Endodermal cell (in vitro differentiated cells): ENCODE measurements at places on chromosomes 11 and 22. TPM values are rescaled to one million over a fixed set of nuclear protein-coding genes. Genes with fewer than 3 reads are reported as not detected.

DNA sequence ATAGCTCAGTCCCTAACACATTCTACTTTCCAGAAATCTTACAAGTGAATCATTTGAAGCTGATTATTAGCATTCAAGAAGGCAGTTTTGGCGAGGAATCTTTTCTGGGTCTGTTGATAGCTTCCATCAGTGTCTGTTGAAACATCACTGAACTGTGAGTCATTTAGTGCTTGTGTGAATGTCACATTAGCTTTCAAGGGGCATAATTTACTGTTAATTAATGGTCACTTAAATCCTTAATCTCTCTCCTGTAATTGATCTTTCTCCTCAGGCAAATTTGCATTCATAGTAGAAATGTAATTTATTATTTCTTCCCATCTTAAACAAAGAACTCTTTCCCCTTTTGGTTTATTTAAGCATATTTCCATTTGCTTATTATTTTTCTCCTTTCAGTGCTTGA lies 2.6 kb downstream of the HTR3B start:
- DNase-seq: peak; percentile 10

- DNase-seq: no peak
Observed at GRCh38 chr11:1762537-1763302, 1.0 kb downstream of the CTSD start.

- DNase-seq: no peak
Observed at GRCh38 chr11:109048098-109048497, 373.9 kb upstream of the C11orf87 start.

- no peak for DNase-seq
Observed at GRCh38 chr22:39414886-39415285, 15.3 kb downstream of the TAB1 start.

GRCh38 chr11:110992481-110992880 lies 253.0 kb upstream of the POU2AF2 start:
- peak; percentile 81 for DNase-seq

- peak; percentile 54 for DNase-seq
Observed at GRCh38 chr11:120574876-120575275, 63.3 kb downstream of the GRIK4 start.

- DNase-seq: no peak
Observed at GRCh38 chr22:17407643-17408042, 38.4 kb downstream of the CECR2 start.

GRCh38 chr22:29445508-29445907 lies 7.1 kb downstream of the RFPL1 start:
- no peak for DNase-seq

DNA sequence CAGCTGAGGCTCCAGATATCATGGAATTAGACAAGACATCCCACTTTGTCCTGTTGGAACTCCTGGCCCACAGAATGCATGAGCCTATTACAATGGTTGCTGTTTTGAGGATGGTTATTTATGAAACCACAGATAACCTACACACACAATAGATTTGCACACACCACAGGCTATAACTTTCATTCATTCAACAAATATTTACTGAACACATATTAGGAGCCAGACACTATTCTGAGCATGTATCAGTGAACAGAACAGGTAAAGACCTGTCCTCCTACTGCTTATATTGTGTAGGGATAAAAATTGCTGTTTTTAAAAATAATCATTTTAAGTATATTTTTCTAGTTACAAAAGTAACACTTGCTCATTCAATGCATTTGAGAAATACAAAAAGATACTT lies 13.4 kb upstream of the LDLRAD3 start:
- DNase-seq: no peak

GRCh38 chr11:23288003-23288783 lies 427.9 kb upstream of the CCDC179 start:
- no peak for DNase-seq

DNA sequence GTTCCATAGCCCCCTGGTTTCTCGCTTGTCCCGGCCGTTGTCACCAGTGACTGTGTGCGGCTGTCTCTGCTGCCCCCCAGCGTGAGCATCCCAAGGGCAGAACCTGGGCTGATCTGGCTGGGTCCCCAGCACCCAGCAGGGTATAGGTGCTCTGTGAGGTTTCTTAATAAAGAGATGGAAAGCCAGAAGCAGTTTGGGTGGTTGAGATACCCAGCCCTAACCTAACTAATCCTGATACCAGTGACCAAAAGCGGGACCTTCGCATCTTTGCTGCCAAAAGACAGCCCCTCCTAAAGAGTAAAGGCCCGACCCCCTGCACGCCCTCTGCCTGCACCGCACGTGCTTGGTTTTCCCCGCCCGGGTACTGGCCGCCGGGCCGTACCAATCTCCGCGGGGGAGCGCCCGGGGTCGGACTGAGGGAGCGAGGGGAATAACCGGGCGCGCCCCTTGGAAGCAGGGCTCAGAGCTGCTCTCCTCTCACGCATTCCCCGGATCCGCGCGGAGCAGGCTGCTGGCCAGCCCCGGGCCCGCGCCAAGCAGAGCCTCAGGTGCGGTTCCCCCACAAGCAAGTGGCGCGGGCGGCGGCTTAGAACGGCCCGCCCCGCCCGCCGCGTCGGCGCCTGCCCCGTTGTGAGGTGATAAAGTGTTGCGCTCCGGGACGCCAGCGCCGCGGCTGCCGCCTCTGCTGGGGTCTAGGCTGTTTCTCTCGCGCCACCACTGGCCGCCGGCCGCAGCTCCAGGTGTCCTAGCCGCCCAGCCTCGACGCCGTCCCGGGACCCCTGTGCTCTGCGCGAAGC lies at the start of gene DGAT2:
Gene DGAT2, plus strand, starts transcription at position 667 of the 797 bp plus-strand sequence. CDS start 214 bp downstream, outside the sequence.
- DNase-seq: peak; percentile 91

GRCh38 chr11:64359712-64360445 lies 917 bp downstream of the RPS6KA4 start:
- peak; percentile 41 for DNase-seq

DNA sequence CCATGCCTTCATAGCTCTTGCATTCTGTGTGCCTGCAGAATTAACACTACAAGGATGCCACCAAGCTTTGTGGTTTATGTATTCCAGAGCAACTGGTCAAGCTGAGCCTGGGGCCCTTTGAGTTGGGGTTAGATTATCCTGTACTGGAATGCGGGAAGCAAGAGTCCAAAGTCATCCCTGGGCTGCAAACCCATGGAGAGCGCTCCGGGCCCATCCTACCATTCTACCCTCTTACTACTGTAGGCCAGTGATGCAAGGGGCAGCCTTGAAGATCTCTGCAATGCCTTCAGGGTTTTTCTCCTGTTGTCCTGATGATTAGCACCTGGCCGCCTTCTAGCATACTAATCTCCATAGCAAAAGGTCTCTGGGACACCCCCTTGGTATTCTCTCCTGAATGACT lies 51.3 kb downstream of the TUG1 start:
- DNase-seq: peak; percentile 48

DNA sequence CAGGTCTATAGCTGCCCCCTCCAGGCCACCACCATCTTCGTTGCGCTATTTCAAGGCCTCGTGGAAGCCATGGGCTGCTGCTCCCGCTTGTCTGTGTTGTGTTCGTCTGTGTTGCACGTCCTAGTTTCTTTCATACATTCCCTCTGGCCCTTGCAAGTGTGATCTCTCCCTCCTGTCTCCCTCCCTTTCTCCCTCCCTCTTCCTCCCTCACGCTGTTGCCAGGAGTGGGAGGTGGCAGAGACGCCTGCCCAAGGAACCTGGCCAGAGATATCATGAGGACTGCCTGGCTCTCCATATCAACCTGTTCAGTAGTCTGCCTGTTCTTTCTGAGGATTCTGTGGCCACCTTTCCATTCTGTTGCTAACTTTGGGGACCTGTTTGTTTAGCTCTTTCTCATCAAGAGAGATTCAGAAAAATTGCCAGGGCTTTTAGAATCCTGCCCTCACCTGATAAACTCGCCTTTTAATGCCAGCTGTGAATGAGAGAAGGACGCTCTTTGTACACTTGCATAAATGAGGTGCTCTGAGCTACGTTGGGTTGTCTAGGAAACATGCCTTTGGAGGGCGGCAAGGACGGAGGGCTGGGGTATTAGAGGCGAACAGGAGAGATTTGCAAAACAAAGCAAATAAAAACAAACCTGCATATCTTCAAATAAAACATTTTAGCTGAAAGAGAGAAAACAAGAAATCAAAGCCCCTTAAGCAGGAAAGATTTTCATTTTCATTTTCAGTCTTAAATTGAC lies 185.2 kb downstream of the TBC1D22A start:
- DNase-seq: no peak

DNA sequence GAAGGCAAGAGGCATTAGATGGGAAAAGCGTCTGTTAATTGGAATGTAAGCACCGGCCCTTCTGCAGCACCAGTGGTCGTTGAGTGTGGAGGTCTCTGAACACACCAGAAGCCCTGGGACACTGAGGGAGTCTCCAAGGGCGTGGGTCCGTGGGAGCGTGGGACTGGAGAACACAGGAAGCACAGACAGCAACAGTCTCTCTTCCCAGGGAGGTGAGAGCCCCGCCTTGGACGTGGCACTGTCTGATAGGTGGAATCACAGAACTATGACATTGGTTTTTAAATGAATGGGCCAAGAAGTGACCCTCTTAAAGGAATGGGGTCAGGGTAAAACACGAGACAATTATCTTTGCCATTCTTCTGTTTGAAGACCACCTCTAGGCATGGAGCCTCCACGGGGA lies 28.1 kb upstream of the BID start:
- DNase-seq: no peak

TLCD5 gene
- total RNA-seq: 19.3 to 20.1 TPM (median 20.1 TPM) in 3 replicates

MRPL49 gene
- total RNA-seq: 51.3 and 56.6 TPM in 2 replicates

RAG2 gene
- not detected in 3 replicates for total RNA-seq

IL17REL gene
- 0.15 TPM in 1 of 3 replicates, not detected in the others for total RNA-seq

PLAAT5 gene
- 14.0 to 28.0 TPM (median 15.7 TPM) in 3 replicates for total RNA-seq

KIF18A gene
- 17.7 and 19.3 TPM in 2 replicates for total RNA-seq

C22orf15 gene
- 1.4 to 3.1 TPM (median 2.2 TPM) in 3 replicates for total RNA-seq
